ENCODE measurements at places on chromosomes 13 and 19. TPM values are rescaled to one million over a fixed set of nuclear protein-coding genes. Genes with fewer than 3 reads are reported as not detected.
A peak's percentile ranks its signal among the peaks of the same experiment; 100 is the strongest.

DNA sequence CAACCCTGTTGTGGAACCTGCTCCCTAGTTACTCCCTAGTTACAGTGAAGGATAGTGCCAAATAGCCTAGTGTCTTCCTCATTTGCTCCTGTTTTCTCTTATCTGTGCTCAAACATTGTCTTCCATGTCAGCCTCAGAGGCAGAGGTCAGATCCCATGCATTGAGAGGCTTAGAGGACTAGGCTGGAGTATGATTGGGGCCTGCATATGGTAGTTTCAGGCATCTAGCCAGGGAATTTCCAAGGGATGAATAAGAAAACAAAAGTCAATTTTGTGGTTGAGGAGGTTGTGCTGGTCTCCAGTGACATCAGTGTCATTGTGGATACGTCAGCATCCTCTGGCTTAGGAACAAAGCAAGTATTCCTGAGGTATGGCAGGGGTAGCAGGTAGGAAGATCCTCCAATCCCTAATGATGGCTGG, 9.4 kb downstream of the ZNF546 start:
- DNase-seq: peak; percentile 70

GRCh38 chr13:61954092-61954491, 538.4 kb upstream of the PCDH20 start:
- no peak for DNase-seq

Gene MUC16
- total RNA-seq: not detected

GRCh38 chr19:3586127-3586626, 899 bp downstream of the GIPC3 start:
- no peak for DNase-seq

GRCh38 chr13:31038834-31039552, 106.5 kb downstream of the TEX26 start:
- no peak for DNase-seq
